ENCODE measurements at places on chromosomes 6 and 20. TPM values are rescaled to one million over a fixed set of nuclear protein-coding genes. Genes with fewer than 3 reads are reported as not detected.

DNA sequence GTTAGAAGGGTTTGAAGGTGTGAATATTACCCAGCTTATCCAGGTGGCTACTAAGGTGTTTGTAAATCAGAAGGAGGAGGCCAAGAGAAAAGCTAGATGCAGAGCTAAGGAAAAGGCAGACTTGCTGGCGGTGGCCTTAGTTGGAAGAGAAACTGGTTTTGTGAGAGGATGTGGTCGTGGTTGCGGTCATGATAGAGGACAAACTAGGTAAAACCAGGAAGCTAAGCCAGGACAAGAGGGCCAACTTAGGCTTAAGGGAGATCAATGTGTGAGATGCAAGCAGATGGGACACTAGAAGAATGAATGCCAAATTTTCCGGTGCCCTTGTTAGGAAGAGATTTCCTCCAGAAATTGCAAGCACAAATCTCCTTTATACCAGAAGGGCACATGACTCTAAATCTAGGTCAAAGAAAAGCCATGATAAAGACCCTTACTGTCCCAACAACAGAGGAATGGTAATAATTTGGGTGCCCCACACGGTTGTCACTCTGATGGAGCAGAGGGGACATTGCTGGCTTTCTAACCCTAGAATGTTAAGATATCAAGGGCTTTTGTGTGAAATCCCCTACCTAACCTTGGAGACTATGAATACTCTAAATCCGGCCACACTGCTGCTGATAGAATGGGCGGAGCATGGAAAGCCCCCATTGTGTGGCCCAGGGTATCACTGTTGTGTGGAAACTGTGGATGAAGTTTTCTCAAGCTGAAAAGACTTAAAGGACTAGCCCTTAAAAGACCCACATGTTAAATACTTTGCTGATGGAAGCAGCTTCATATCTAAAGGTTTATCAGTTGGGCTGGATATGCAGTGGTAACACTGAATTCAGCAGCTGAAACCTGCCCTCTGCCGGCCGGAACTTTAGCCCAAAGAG lies 7.8 kb downstream of the IL22RA2 start:
- DNase-seq = peak; percentile 56

DNA sequence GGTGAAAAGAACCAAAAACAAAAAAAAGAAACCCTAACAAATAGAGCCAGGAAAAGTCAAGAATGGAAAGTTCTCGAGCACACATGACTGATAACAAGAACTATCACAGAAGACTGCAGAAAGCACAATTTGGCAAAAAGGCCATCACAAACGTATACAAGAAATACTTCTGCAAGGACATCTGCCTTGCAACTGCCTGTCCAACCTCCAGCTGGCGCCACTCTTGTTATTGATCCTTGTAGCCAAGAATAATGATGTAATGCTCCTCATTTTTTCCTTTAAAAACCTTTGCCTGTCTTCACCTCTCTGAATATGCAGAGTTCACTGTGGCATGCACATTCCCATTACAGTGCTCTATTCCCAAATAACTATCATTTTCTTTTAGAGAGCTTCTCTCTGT lies 87.9 kb upstream of the BMP5 start:
- no peak for DNase-seq

DNA sequence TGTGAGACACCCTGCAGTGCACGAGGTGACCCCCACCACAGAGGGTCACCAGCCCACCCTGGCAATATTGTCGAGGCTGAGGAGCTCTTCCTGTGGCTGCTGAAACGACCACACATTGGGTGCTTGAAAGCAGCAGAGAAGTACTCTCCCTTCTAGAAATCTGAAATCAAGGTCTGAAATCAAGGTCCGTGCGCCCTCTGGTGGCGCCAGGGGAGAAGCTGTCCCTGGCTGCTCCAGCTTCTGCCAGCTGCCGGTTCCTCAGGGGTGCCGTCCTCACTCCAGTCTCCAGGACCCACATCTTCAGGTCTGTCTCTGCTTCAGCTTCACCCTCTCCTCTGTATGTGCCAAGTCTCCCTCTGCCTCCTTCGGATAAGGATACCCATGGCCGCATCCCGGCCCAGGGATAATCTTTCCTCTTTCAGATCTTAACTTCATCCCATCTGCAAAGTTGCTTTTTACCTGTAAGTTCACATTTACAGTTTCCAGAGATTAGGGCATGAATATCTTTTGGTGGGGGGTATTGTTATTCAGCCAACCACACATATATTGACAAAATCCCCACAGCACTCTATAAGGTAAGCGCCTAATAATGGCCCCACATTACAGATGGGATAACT lies 108.3 kb upstream of the PHACTR3 start:
- DNase-seq = peak; percentile 70

DNA sequence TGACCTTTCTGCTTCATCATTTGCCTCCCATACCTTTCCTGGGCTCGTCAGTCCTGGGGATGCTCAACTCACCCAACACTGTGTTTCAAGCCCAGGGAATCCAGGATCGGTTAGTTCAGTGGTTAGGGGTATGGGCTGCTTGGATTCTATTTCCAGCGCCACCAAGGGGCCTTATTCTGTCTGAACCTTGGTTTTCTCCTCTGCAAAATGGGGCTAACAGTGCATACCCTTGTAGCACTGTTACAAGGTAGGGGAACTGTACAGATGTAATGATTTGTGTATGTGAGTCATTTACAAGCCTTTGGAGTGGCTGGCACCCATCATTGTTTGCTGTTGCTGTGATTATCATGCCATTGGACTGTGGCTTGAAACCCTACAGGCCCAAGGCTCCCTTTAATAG lies 14.5 kb upstream of the CSNK2A1 start:
- DNase-seq = no peak

DNA sequence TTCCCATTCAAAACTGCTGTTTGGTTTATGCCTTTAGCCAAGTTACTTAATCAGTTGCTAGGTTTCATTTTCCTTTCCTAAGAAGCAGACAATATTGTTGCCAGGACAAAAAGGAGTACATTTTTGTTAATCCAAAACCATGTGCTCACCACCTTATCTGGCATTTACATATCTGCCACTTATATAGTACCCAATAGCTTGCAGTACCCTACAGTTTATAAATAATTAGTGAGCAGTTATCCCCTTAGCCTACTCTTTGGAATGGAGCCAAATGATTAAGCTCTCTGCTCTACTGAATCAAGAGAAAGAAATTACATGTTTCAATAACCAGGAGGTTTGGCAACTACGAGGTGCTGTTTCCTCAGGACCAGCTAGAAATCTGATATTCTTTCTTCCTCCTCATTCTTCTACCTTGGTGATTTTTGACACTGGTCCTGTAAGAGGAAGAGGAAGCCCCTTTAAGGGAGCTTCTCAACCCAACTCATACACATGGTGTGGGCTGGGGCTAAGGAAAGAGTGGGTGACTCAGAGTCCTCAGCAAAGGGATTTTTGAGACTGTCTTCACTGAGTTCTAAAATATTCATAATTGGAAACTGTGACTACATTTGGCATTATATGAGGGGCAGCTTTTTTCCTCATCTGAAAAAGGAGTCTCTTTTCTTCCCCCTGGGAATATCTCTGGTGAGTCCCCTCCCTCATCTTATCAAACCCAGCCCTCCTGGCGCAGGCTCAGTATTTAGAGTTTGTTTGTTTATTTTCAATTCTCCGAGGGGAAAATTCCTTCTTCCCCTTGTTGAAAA lies 1.5 kb downstream of the ZNFX1 start:
- DNase-seq = peak; percentile 68

GRCh38 chr20:19934792-19935491 lies 82.2 kb upstream of the NAA20 start:
- DNase-seq = peak; percentile 81

DNA sequence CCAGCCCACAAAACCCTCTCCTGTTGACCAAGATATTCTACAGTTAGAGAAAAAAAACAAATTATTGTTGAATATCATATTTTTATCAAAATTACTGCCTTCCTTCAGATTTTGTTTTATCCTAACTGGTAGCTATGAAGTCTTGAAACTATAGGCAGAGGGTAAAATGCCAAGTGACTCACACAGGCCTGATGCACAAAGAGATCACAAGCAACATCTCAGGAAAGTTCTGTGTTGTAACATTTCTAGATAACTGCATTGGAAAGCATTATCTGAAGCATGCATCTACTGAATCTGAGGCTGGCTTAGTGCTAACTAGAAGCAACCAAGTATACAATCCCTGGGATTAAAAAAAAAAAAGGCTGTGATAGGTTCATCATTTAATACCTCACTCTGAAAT lies 134.2 kb downstream of the PKHD1 start:
- no peak for DNase-seq

DNA sequence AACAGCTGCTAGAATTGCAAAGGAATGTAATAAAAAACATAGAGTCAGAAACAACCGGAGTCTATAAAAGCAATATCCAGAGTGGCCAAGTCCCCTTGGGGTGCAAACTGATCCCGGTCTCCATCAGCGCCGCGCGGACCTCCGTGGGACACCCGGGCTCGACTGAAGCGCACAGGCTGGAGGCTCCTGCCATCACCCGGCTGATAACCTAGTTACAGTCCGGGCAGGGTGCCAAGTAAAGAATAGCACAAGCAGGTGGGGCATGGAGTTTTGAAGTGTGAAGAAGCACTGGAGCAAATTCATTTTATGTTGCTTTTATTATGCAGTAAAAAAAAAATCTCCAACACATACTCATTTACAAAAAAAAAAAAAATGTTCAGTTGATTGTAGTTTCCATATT lies 205.1 kb upstream of the GMDS start:
- no peak for DNase-seq

DNA sequence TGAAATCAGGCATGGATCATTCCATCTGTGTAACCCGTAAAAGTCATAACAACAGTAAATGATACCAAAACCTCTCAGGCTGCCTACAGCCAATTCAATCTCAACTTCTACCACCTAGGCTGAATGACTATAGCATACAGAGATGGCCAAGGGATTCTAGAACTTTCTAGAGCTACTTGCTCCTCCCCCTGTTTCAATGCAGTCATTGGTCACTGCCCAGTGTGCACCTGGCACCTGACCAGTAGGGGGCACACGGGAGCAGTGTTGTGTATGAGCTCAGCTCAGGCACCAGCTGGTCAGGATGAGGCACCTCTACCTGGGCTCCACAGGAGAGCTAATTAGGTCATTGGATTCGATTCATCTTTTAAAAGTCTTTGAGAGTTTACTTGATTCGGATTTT lies 86.2 kb downstream of the PLEKHG1 start:
- DNase-seq = peak; percentile 73

The SLC16A10 gene
- 0.70 TPM for total RNA-seq

The PKIB gene
- not detected for total RNA-seq

The SLC22A3 gene
- not detected for total RNA-seq

The AVP gene
- 7.0 TPM for total RNA-seq

The CST5 gene
- not detected for total RNA-seq
